Spleen (tissue), 13 donors: ENCODE measurements at places on chromosomes 13 and 19. TPM values are rescaled to one million over a fixed set of nuclear protein-coding genes. Genes with fewer than 3 reads are reported as not detected.

Gene IGSF23
- total RNA-seq, result not detected

Gene APBA3
- total RNA-seq, result 34.3 TPM

Gene ZNF576
- 11.5 TPM for total RNA-seq

Gene SUGP1
- total RNA-seq, result 52.2 TPM

Gene SLITRK6
- total RNA-seq, result not detected

Gene LGALS14
- total RNA-seq, result not detected

Gene SCN1B
- 16.8 TPM for total RNA-seq

Gene MAST1
- 0.32 TPM for total RNA-seq

Gene ZNF723
- total RNA-seq, result not detected

Gene RNF225
- total RNA-seq, result not detected

Gene TEX29
- total RNA-seq, result 0.54 TPM

Gene RNF113B
- not detected for total RNA-seq

Gene OR7D4
- not detected for total RNA-seq

Gene GJB2
- total RNA-seq, result 0.14 TPM
